ENCODE measurements at places on chromosomes 2 and 18.

- no peak for DNase-seq
Measured at GRCh38 chr2:190110131-190110530, 47.6 kb upstream of the MSTN start.

GRCh38 chr2:184628051-184628450, 29.7 kb downstream of the ZNF804A start:
- DNase-seq: no peak

DNA sequence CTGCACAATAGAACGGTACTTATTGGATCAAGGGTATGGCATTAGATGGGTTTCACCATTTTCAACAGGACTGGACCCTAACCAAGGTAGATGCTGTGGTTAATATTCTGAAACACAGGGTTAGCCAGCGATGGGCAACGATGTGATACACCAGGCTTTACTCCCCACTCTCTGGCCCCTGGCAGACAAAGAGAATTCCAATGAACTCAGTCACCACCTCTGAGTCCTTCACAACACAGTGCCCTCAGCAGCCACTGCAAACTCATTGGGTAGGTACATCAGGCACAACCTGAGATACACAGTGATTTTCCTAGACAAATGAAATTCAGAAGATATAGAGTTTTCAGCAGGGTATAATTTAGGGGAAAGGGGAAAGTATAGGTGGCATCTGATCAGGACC, 634.5 kb downstream of the ZEB2 start:
- DNase-seq: peak; percentile 88

DNA sequence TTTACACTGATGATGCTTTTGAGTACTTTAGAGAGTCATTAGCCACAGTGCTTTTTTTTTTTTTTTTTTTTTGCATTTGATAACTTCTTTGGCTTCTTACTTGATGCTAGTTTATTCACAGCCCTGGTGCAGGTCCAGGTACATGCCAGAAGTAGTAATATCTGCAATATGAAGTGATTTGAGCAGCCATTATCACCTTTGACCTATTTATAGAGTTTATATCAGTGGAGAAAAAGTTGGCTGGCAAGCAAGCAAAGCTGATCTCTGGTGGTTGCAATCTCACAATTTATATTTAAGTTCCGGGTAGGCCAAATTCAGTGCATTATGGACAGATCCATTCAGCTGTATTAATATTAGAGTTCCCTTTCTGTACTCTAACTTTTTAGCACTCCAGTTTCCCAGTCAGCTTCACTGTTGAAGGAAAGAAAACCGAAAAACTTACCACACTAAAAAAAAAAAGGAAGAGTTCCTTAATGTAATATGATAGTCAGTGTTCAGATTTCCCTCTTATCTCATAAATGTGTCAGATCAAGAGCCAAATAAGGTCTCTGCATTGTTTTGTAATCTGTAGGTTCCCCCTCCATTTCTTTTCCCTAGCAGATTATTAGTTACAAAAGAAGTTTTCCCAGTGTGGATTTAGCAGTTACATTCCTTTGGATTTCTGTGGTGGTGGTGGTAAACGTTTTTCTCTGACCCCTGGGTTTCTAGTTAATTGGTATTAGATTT, 78.6 kb downstream of the HAUS1 start:
- no peak for DNase-seq

GRCh38 chr18:58998401-58999203, 133.9 kb downstream of the ZNF532 start:
- peak; percentile 75 for DNase-seq

GRCh38 chr18:58391231-58391825, 237.6 kb downstream of the ALPK2 start:
- no peak for DNase-seq

DNA sequence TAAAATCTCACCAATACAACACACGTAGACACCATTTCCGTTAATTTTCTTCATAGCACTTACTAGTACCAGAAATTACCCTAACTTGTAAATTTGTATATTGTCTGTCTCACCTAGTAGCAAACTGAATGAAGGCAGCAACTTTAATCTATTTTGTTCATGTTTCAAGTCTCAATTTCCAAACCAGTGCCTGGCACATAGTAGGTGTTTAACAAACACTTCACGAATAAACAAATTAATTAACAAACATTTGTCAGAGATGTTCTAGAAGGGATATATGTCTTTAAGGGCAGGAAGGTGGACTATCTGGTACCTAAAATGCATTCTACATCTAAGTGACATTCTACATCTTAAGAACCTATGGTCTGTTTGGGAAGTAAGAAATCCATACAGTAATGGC, 963 bp downstream of the THADA start:
- DNase-seq: no peak

DNA sequence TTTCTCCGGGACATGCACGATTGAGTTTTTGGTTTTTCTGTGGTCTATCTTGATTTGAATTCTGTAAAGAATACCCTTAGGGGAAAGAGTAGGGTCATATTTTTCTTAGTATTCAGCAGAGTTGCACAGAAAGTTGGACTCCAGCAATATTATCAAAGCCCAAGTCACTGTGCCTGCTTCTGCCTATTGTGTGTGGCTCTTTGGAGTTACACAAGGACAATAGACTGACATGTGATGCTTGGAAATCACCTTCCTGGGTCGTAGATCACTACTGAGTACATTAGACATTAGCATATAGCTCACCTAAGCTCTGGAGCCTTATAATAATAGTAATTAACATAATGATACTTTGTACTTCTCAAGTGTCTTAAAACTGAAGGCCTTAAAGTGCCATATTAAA, 238.8 kb upstream of the FOSL2 start:
- peak; percentile 56 for DNase-seq

- DNase-seq: peak; percentile 93
Measured at GRCh38 chr18:9417073-9417851, 58.1 kb upstream of the RALBP1 start.

GRCh38 chr18:79912409-79912991, 39.0 kb downstream of the SLC66A2 start:
- DNase-seq: peak; percentile 29

- no peak for DNase-seq
Measured at GRCh38 chr2:233060980-233061590, 943 bp downstream of the INPP5D start.

- peak; percentile 85 for DNase-seq
Measured at GRCh38 chr18:22169011-22169888, at the start of gene GATA6. Gene GATA6, plus strand, starts transcription at chr18:22169589. Its CDS starts 1,556 bp downstream, at chr18:22171145.

DNA sequence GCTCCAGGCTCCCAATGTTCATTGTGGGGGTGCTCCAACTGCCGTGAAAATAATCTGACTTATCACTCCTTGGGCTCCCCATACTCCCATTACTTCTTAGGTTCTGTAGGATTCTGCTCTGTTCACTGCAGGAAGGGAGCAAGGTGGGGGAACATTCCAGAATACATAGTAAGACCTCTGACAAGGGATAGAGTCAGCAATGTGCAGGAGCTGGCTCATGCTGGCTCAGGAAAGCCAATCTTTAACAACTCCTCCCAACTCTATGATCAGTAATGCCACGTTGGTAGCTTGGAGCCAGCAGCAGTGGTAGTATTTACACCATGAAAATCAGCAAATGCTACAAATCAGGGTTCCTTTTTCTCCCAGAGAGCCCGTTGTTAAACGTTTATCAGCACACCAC, 44.4 kb downstream of the FECH start:
- peak; percentile 87 for DNase-seq

DNA sequence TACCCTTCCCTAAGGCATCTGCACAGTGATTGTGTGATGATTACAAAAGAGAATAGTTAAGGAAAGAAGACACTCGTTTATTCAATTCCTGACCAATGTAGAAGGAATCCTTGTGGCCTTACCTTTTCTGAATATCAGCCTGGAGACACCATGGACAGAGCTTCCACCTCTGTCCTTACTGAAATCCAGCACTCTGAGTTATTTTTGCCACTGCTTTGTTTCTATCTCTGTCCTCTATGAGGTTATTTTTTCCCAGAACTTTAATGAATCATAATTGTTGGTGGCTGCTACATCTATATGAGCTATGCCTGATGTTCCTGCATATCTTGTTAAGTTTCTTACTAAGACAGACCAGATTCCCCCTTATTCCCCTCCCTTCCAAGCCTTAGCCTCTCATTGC, 275.1 kb downstream of the SETBP1 start:
- DNase-seq: no peak

- DNase-seq: no peak
Measured at GRCh38 chr2:151508519-151508918, 98.8 kb downstream of the RIF1 start.

DNA sequence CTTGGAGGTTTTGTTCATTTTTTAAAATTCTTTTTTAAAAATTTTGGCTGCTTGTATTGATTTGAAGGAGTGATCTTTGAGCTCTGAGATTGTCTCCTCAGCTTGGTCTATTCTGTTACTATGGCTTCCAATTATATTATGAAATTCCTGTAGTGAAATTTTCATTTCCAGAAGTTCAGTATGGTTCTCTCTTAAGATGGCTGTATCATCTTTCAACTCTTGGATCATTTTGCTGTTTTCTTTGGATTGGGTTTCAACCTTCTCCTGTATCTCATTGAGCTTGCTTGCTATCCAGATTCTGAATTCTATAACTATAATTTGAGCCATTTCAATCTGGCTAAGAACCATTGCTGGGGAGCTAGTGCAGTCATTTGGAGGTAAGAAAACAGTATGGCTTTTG, 270.8 kb upstream of the NT5C1B start:
- no peak for DNase-seq
